ENCODE measurements at places on chromosomes 3 and 15.
A peak's percentile ranks its signal among the peaks of the same experiment; 100 is the strongest.

- no peak for DNase-seq
Observed at GRCh38 chr15:101153801-101154656, 97.8 kb downstream of the CHSY1 start.

DNA sequence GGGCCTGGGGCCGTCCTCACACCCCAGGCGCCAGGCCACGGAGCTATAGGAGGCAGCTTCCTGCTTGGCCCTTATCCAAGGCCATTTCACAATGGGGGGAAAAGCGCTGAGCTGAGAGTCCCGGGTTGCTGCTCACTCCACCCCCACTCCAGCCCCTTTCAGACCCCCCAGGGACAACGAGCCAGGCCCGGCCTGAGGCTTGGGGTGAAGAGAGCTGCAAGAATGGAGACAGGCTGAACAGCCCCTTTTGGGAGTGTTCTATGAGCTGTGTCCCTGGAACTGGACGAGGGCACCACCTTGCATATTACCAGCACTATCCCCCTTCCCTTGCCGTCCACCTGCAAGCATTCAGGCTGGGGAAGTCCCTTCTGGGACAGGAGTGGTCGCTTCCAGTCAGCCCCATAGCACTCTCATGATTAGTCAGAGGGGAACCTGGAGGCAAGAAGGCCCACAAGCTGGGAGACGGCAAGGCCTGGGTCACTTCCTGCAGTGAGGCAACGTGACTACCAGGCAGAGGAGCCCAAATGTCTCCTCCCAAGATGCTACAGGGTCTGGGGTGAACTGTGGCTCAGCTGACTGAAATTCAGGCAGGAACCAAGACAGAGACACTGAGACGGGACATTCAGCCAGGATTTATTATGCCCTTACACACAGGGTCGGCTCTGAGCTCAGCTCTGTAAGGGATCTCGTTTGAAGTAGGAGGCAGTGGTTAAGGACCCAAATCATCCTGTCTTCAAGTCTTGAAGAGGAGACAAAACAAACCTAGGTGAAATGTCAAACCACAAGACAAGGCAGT is 8.6 kb upstream of the SRP14 start:
- peak; percentile 68 for DNase-seq

DNA sequence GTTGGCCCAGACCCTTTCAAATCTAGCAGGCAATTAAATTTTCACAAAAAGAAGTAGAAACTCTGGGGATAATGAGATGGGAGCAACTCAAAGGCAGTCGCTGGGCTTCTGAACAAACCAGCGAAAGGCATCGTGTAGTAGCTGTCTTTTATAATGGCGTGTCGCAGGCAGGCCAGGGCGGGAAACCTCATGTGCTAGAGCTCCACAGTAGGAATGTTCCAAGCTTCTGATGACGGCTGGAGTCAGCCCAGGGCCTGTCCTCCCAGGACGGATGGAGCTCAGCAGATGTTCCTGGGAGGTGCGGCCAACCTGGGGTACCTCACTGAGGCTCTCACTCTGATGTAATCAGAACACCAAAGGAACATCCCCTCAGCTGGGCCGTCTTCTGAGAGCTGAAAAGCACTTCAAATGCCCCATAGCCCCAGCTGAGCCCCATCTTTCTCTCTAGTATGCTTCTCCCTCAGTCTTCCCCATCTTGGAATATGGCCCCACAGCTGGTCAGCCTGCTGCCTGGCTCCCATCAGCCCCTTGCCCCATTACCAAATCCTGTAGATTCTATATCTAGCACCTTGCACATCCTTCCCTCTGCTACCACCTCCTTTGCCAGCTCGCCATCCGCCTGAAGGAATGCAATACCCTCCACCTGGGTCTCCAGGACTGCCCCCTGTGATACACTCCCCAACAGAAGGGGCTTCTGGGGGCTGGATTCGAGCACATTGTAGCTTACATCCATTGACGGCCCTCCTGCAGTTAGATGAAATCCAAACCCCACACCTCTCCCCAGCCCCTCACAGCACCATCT is 54.9 kb upstream of the ATP2B2 start:
- DNase-seq, result no peak

DNA sequence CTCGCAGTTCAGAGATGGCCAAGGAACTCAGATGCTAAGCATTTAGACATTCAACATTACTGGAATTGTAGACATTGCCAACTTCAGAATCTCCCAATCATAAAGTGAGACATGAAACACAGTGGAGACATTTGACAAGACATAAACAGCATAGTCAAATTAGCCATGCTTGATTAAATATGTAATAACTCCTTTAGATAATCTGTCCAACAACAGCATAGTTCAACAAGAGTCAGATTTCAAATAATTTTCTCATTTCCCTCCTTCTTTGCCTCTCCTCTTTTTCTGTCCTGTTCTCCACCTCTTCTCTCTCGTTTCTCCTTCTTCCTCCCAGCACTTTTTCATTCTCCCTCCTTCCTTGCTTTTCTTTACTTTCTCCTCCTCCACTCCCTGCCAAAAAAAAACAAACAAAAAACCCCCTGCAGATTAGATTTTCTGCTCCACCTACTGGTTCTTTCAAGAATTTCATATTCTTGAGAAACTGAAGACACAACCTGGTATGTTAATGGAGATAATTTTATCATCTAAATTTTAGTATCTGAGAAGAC is 20.2 kb downstream of the CPOX start:
- DNase-seq, result peak; percentile 55

GRCh38 chr15:29364426-29365078 is 94.9 kb upstream of the NSMCE3 start:
- peak; percentile 63 for DNase-seq

DNA sequence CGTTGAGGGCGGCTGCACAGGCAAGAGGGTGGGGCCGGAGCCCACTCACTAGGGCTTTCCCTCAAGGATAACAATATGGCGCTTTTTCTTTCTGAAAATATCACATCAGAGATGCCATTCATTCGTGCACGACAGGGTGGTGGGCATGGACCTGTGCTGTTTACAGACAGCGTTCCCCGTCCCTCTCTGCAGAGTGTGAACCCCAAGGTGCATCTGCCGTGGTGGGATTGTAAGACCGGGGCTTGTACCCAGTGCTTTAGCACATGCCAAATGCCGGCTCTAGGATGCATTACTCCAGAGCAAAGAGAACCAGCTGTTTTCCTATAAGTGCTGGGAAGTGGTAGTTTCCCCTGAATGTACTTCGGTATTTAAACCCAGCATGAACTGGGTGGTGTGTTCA is 37.0 kb downstream of the CHDH start:
- no peak for DNase-seq

DNA sequence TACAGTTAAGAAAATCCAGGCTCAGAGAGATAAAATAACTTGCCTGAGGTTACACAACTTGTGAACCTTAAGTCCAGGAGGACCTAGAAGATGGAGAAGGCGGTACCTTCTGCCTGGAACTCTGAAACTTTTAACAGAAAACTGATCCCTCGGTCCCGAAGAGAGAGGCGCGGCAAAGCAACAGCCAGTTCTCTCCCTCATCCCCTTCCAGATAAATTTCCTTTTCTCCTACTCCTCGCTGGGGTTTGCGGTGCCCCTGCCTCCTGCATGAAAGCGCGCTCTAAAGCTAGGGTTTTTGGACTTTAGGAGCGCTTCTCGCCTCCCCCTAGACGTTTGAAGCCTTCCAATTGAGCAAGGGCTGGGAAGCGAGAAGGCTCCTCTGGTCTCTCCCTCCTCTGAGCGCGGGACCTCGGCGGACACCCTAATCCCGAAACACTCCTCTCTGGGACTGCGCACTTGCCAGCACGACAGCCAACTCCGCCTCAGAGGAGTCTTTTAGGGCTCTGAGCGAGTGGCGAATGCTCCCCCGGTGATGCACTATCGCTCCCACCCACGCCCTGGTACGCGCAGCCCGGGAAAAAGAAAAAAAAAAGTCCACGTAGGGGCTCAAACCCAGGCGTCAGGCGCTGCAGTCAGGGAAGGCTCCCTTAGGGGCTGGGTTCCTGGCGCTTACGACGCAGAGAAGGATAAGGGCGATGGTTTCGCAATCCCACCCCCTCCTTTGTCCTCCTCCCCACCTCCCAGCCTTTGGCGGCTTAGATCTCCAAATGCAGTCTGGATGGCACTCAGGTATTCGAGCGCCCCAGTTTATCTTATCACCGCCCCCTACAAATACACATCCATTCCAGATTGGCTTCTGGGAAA is 7.9 kb upstream of the EOMES start:
- no peak for DNase-seq

GRCh38 chr15:48981941-48982340 is 18.2 kb upstream of the SHC4 start:
- peak; percentile 18 for DNase-seq

- DNase-seq, result no peak
Observed at GRCh38 chr3:32597656-32598055, 27.0 kb upstream of the DYNC1LI1 start.

- DNase-seq, result no peak
Observed at GRCh38 chr3:193938613-193939012, 197.3 kb upstream of the HES1 start.

- DNase-seq, result no peak
Observed at GRCh38 chr3:123449997-123450604, 1.2 kb upstream of the ADCY5 start.

DNA sequence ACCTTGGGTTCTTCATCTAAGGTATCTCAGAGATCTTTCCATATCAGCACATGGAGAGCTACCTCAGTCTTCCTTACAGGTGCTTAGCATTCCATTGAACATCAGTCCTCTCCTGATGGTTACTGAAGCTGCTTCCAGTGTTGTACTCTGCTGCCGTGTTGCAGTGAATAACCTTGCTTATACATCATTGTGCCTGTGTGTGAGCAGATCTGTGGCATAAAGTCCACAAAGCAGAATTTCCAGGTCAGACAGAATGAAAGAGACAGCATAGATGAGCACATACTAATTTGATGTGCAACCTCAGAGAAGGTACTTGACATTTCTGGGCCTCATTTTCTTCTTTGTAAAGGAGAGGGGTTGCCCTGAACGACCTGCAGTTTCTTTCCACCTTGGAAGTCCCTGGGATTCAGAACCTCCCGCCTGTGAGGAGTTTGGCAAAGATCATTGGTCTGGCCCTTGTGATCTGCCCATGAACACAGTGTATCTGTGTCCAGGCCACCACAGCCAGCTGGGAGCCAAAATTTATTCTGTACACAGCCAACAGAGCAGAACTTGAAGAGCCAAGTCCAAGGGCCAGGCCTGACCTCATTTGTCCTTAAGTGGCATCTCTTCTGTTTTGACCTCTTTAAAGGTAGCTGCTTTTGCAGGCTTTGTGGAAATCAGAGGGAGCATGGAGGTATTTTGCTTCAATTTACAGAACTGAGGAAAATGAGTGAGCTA is 57.2 kb upstream of the SLC7A14 start:
- DNase-seq, result no peak

GRCh38 chr3:108489776-108490175 is 20.6 kb downstream of the MYH15 start:
- peak; percentile 73 for DNase-seq

DNA sequence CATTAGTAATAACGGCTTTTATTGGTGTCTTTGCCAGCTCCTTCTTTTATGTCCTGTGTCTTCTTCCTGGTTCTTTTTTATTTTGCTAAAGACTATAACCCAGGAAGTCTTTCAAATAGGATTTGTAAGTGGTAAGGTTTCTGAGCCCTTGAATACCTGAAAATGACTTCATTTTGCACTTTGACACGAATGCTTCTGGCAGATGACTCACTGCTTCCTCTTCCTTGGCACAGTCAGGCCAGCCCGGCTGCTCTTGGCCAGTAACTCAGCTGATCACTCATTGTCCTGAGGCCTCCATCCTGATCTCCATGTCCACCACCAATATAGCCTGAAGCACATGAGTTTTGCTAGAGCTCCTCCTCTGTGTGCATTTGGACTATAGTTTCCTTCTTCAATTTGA is 48.7 kb upstream of the NR2E3 start:
- DNase-seq, result peak; percentile 82
